Cardiac septum (tissue), 1 donor: ENCODE measurements at places on chromosomes 11 and 22. TPM values are rescaled to one million over a fixed set of nuclear protein-coding genes. Genes with fewer than 3 reads are reported as not detected.

The CNTF gene
- 1.3 TPM for total RNA-seq

The SIK3 gene
- 47.4 TPM for total RNA-seq

The C11orf42 gene
- total RNA-seq: not detected

The METTL15 gene
- total RNA-seq: 10.9 TPM

The MEI1 gene
- total RNA-seq: 0.40 TPM

The NXPE4 gene
- total RNA-seq: not detected

The ISX gene
- total RNA-seq: not detected

The CALCA gene
- 0.51 TPM for total RNA-seq

The DENND6B gene
- total RNA-seq: 2.8 TPM

The GNB1L gene
- total RNA-seq: 2.0 TPM

The GGTLC2 gene
- not detected for total RNA-seq

The MYBPC3 gene
- 1,860 TPM for total RNA-seq

The ESAM gene
- 50.2 TPM for total RNA-seq

The TESMIN gene
- total RNA-seq: 0.46 TPM

The FGF4 gene
- not detected for total RNA-seq

The GSTT2 gene
- 0.43 TPM for total RNA-seq

The OR52D1 gene
- total RNA-seq: not detected

The OR5B2 gene
- not detected for total RNA-seq

The PLAAT5 gene
- total RNA-seq: 0.32 TPM

The ASRGL1 gene
- total RNA-seq: 9.2 TPM

The CSNK2A3 gene
- 1.6 TPM for total RNA-seq

The GUCD1 gene
- 97.4 TPM for total RNA-seq

The PTGDR2 gene
- 0.89 TPM for total RNA-seq

The OOSP4B gene
- not detected for total RNA-seq

The MS4A4E gene
- 0.62 TPM for total RNA-seq

The SAA1 gene
- 1.5 TPM for total RNA-seq

The MAP6 gene
- 7.2 TPM for total RNA-seq

The OR8G1 gene
- total RNA-seq: not detected

The SLC5A4 gene
- total RNA-seq: 0.19 TPM

The NXPE1 gene
- total RNA-seq: 0.11 TPM

The CPT1A gene
- total RNA-seq: 37.6 TPM

The FHIP1B gene
- total RNA-seq: 19.7 TPM
